ENCODE measurements at places on chromosomes 5 and 9.

- DNase-seq = no peak
Observed at GRCh38 chr9:94937214-94937903, 210.9 kb downstream of the AOPEP start.

DNA sequence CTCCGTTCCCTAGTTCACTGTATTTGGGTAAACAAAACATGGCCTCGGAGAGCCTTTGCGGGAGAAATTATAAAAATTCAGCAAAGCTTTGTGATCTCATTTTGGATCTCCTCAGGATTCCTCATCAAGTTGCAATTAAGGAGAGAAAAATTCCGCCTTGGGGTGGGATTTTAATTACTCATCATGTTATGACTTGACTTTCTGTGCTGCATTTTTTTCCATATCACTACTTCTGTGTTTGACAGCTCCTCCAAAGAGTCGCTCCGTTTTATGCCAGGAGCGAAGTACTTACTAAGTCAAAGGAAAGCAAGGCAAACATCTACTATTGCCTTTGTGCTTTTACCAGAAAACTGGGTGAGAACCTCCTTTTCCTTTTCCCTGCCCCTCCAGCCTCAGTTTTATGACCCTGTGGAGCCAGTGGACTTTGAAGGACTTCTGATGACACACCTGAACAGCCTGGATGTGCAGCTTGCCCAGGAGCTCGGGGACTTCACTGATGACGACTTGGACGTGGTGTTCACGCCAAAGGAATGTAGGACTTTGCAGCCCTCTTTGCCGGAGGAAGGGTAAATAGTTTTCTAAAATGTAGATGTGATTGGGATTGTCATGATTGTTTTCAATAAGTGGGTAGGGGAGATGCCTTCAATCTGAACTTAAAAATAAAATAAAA lies 71.5 kb downstream of the DOCK8 start:
- no peak for DNase-seq

DNA sequence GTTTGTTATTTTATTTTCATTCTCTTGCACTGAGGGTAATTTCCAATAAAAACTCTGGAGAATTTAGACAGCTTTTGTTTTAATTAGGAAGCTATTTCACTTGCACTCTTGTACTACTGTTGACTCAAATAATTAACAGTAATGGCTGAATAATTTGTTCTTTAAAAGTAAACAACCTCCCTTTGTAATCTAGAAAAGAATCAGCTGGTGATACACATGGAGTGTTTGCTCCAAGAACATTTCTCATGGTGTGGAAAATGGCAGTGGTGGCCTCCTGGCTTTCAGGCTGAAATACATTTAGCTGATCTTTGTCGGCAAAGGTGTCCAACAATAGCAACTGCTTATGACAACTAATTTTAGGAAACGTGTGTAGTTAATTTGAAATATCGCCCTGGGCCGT lies 129.4 kb downstream of the C9orf152 start:
- DNase-seq = no peak

DNA sequence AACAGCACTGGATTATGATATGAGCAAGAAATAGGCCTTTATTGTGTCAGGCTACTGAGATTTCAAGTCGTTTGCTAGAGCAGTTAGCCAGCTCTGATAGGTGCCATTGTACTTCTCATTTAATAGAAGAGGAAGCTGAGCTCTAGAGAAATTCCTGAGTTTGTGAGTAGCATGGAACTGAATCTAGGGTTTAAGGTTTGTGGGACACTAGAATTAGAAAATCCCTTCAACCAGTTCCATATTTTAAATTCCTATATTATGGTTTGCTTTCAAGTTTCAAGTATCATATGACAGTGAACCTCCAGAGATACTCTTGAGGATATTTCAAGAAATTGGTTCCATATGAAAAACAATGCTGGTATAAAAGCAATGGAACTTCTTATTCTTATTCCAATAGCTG lies 87.6 kb downstream of the ANKRD55 start:
- DNase-seq = no peak

DNA sequence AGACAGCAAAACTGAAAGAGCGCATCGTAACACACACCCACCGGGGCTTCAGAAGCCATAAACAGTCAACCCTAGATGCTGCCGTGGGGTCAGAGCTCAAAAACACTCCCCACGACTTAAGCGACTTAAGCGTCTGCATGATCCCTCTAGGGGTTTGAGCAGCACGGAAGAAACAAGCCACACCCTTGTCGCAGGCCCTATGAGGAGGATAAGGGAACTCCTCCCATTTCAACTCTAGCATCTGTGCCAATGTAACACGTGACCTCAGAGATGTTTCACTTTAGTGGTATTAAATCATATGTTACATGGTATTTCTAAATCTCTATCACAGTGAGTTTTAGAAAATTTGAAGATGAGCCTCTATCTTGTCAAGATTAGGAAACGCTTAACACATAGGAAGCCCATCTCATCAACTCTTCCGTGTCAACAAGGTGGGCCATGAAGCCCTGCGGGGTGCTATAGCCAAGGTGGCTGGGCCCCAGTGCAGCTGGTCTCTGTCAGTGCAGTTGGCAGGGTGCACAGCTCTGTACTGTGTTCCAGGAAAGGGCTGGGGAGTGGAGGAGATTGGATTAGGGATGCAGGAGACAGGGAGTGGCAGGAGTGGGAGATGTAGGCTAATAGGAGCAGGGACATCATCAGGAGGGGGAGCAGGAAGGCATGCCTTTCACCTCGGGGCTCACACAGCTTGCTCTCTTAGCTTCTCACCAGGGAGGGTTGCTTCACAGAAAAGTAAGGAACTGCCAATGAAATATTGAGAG lies 33.1 kb downstream of the ZCCHC9 start:
- DNase-seq = no peak

DNA sequence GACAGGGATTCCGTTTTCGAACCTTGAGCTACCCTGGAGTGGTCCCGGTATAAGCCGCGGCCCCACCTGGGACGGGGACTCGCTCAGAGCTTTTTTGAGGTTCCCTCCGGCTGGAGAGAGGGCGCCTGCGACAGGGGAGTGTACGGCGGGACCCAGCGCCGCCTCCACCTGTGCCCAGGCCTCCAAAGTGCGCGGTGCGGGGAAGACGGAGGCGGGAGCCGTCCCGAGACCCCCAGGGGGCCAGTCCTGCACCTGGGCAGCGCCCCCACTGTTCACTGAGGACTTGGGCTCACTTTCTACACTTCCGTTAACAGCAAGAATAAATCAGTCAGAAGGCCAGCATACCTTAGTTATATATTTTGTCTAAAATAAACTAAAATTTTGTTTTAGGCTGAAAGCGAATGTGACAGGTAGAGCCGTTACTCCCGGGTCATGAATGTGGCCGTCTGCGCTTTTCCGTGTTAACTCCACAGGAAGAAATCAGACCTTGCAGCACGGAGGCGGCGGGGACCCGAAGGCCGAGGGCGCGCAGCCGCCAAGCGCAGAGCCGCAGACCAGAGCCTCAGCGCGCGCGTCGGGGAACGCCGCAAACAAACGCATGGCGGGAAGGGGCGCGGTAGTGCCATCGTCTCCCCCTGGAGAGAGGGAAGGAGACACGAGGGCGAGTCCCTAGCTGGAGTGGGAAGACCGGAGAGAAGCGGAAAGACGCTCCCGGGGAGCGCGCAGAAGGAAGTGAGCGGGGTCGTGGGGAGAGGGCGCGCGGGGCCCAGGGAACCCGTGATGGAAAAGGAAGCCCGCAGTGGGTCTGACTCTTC lies 14.1 kb downstream of the TRIM7 start:
- DNase-seq = peak; percentile 68

DNA sequence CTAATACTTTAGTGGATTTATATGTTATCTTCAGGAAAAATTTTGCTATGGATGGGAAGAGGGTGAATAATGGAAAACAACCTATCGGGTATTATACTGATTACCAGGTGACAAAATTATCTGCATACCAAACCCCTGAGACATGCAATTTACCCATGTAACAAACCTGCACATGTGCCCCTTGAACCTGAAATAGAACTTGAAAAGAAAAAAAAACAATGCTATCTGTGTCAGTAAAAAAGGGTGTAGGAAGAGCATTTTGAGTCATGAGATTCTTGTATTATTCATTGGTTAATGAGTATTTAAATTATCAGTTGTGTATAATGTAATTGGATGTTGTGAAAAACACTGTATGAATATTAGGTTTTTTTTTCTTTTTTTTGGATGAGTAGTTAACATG lies 75.4 kb downstream of the PRR16 start:
- no peak for DNase-seq

- no peak for DNase-seq
Observed at GRCh38 chr5:168007286-168007685, 284.2 kb upstream of the WWC1 start.

DNA sequence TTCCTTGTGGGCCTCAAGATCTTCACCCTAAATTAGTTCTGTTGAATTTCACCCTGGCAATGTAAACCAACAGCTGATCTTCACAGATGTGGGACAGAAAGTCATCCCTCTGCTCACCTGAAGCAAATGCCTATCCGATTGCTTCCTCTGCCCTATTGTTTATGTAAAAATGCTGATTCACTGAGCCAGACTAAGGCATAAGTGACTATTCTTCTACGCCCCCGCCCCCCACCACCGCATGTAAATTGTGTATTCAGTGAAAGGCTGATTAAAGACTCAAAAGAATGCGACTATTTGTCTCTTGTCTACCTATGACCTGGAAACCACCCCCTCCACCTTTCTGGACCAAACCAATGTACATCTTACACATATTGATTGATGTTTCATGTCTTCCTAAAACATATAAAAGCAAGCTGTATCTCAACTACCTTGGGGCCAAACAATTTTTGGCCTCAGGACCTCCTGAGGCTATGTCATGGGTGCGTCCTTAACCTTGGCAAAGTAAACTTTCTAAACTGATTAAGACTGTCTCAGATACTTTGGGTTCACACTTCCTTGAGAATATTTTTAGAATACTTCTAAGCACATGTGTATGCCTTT lies 129.7 kb upstream of the BOD1 start:
- no peak for DNase-seq

DNA sequence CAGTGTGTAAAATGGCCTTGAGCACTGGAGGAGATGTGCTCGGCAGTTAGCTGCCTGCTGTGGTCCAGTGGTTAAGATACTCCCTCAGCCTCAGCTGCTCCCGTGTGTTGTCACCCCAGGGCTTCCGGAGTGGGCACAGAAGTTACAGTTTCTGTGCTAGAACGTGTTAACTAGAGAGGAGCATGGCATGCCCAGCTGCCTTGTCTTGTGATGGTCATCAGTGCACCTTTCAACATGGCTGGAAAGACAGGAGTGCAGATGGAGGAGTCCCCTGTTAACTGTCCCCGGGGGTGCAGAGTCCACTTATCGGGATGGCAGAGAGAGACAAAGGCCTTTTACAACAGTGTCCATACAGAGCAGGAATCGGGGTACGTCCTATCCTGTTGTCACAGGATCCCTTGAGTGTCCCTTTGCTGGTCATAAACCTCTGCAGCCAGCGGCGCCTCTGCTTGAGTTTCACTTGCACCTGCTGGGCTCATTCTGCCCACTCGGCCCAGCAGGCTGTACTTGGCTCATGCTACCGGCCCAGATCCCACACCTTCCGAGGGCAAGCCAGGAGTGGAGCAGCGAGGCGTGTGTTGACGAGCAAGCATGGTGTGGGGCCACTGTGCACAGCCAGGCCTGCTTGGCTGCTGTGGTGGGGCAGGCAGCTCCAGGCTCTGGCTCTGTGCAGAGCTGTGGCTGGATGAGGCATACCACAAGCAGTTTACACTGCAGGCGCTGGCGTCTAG lies 112.6 kb downstream of the EHMT1 start:
- DNase-seq = no peak

GRCh38 chr9:100419166-100419565 lies 7.8 kb upstream of the MSANTD3 start:
- no peak for DNase-seq

GRCh38 chr5:176180781-176181180 lies 57.4 kb upstream of the SIMC1 start:
- DNase-seq = no peak

DNA sequence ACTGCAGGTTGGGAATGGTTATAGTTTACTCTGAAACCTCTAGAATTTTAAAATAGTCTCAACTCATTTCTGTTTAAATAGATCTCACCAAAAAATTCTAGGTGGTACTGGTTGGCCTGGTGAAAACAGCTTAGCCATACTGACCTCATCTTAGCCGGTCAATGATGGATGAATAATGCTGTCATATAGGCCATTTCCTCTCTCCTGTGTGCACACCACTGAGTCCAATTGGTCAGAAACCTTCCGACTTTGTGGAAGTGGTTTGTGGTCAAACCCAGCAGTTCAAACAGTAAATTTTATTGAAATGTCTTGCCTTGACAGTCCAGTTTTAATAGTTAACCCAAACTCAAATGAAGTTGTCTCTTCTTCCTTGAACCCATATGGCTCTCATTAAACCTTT lies 98.6 kb downstream of the GIN1 start:
- no peak for DNase-seq

DNA sequence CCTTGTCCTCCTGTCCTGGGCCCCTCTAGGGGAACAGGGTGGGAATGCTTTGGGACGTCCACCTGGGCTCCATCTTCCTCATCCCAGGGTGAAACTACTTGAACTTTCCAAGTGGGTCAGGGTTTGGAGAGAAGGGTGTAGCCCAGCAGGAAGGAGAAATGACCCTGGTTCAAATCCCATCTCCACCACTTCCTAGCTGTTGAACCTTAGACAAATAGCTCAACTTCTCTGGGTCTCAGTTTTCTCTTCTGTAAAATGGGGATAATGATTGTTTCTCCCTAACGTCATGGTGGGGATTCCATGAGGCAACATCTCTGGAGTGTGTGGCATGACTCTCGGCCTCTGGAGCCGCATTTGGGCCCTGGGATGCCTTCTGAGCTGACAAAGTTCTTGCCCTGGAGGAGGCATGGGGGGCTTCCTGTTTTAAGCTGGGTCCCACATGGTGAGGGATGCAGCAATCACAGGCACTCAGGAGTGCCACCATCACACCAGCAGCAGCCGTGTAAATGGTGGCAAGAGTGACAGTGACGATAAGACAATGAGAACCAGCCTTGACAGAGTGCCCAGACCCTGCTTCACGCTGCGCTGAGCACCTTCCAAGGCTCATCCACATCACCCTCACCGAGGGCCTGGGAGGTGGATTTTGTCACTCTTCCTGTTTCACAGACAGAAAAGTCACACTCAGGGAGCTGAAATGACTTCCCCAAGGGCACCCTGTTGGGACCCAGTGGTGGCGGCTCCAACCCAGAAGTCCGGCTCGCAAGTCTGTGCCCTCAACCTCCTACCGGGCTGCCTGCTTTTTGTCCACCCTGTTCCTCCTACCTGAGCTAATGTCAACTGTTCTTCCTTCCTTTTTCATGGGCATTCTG lies 69.5 kb upstream of the IER5L start:
- DNase-seq = no peak

DNA sequence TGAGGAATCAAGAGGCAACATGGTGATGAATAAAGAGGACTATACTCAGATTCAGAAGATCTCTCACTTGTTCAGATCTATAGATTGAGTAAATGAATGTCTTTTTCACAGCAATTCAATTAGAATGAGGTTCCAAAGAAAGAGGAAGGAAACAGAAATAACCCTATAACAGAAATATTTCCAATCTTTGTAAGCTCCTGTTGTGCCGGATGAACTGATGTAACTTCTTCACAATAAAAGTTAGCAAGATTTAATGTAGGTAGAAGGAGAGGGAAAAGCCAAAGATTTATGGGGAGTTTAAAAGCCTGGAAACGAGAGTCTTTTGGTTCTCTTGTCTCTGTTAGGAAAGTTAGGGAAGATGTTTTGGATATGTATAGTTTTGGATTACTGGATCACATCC lies 92.1 kb downstream of the PBX3 start:
- DNase-seq = no peak

GRCh38 chr5:33417632-33418031 lies 23.1 kb upstream of the TARS1 start:
- DNase-seq = no peak

GRCh38 chr9:136964833-136965422 lies 12.4 kb upstream of the PTGDS start:
- no peak for DNase-seq

- DNase-seq = no peak
Observed at GRCh38 chr9:87556821-87557220, 59.2 kb downstream of the DAPK1 start.
